ENCODE measurements at places on chromosomes 12 and 14.

- DNase-seq, result no peak
These were observed 22.0 kb downstream of the TSPAN9 start for GRCh38 chr12:3099146-3099545.

GRCh38 chr14:34277191-34277590, 184.8 kb downstream of the SPTSSA start:
- no peak for DNase-seq

GRCh38 chr12:43255522-43256111, 296.4 kb downstream of the ADAMTS20 start:
- no peak for DNase-seq

GRCh38 chr12:23098517-23098916, 473.5 kb downstream of the ETNK1 start:
- DNase-seq, result no peak

- peak; percentile 69 for DNase-seq
These were observed 25.7 kb downstream of the RAB21 start for GRCh38 chr12:71780237-71780822.

DNA sequence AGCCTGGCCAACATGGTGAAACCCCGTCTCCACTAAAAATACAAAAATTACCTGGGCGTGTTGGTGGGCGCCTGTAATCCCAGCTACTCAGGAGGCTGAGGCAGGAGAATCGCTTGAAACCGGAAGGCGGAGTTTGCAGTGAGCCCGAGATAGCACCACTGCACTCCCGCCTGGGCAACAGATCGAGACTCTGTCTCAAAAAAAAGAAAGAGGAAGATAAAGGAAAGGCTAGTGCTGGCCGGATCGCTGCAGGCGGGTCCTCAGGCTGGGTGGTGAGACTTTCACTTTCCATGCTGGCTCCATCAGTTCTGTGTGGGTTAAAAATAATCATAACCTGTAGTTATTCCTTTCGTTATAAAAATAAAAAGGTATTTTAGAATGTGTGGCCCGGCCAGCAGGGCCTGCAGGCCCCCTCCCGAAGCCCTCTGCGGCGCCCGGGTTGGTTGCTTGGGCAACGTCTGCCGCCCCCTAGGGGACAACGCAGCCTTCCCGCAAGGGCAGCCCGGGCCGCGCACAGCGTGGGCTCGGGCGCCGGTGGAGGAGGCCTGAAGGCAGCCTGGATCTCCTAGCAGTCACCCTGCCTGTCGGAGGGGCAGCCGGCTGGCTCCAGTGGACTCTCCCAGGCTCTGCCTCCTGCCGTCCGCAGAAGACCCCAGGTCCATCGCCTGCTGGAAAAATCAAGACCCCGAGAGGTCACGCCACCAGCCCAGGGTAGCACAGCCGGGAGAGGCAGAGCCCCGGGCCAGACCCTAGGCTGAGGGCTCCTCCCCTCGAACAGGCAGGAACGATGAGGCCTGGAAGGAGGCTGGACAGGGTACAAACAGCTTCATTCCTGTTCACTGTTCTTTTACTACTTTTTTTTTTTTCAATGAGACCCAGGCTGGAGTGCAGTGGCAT, 5.0 kb upstream of the SLC25A47 start:
- peak; percentile 64 for DNase-seq

DNA sequence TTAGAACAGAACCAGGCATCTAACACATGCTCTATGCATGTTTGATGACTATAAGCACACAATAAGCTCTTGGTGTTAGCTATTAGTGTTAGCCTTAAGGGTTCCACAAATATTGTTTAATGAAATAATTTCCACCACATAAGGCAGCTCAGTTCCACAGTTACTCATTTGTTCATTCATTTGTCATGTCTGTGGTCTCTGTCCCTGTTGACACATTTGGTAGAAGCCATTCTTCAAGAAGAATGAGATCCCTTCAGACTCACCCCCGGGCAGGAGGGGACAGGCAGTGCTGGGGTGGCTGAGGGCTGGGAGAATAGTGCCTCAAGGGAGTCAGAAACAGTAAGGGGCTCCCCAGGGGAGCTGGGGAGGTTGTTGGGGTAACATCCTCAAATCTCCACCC, 3.7 kb upstream of the FAIM2 start:
- DNase-seq, result no peak

- DNase-seq, result no peak
These were observed 98.9 kb downstream of the BCL11B start for GRCh38 chr14:99173086-99173485.

- no peak for DNase-seq
These were observed 667.8 kb downstream of the NOVA1 start for GRCh38 chr14:25929881-25930615.

GRCh38 chr14:102159841-102160240, 20.1 kb downstream of the WDR20 start:
- no peak for DNase-seq

DNA sequence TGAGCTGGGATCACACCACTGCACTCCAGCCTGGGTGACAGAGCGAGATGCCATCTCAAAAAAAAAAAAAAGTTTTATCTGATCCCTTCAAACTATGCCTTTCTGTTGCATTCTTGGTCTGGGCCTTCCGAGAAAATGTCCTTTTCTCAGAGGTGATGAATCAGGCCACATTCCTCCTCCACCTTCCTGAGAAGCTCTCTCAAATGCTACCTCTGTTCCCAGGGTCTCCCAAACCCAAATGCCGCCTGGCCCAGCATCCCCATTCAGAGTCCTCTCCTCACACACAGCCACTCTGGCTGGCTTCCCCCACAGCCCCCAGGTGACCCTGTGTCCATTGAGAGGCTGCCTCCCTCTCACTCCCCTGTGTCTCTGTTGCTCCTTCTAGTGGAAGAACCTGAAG, 19.7 kb upstream of the TMED10 start:
- no peak for DNase-seq

- DNase-seq, result no peak
These were observed 19.1 kb downstream of the TMTC2 start for GRCh38 chr12:82705774-82706173.

DNA sequence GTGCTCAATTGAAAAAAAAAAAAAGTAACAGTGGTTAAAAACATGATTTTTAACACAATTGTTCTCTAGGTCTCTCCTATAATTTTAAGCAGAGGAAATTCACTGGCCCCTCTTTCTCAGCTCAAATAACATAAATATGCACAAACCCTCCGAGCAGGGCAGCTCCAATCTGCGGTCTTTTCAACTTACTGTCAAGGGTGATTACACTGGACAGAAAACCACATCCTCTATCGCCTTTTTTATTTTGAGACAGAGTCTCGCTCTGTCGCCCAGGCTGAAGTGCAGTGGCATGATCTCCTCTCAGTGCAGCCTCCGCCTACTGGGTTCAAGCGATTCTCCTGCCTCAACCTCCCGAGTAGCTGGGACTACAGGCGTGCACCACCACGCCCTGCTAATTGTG, 16.5 kb upstream of the GABARAPL1 start:
- peak; percentile 17 for DNase-seq

All from hematopoietic multipotent progenitor cell treated with erythropoietin and hydrocortisone succinate and interleukin-3 and kit ligand, for 8 days (in vitro differentiated cells).